ENCODE measurements at places on chromosomes 5 and 9.

DNA sequence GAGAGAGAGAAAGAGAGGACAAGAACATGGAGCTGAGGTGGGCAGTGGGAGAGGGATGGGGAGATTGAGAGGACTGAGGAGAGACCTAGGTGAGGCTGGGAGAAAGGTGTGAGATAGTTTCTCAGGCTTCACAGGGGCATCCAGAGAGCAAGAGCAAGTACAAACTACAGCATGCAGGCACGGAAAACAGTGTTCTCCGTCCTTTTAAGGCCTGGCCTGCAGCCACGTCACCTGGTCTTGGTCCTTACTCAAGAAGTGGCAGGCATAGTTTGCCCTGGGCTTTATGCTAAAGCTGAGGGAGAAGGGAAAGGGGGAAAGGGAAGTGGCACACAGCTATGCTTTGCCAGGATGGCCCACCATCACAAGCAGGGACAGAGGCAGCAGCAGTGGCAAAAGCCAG lies 65.7 kb downstream of the SIL1 start:
- DNase-seq, result no peak

DNA sequence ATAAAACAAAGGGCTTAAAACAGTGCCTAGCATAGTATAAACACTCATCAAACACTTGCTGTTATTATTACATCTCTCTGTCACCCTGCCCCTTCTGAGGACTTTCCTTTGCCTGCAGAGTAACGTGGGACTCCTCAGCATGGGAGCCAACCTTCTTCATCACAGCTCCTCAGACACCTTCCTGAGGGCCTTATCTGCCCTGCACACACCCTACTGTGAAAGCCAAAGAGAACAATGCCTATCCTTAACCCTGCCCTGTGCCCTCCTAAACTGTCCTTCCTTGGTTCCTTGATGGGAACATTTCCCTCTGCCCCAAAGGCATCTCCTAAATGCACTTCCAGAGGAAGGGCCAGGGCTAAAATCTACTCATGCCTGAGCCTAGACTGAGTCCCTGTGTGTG lies 20.6 kb upstream of the HAND1 start:
- DNase-seq, result no peak

DNA sequence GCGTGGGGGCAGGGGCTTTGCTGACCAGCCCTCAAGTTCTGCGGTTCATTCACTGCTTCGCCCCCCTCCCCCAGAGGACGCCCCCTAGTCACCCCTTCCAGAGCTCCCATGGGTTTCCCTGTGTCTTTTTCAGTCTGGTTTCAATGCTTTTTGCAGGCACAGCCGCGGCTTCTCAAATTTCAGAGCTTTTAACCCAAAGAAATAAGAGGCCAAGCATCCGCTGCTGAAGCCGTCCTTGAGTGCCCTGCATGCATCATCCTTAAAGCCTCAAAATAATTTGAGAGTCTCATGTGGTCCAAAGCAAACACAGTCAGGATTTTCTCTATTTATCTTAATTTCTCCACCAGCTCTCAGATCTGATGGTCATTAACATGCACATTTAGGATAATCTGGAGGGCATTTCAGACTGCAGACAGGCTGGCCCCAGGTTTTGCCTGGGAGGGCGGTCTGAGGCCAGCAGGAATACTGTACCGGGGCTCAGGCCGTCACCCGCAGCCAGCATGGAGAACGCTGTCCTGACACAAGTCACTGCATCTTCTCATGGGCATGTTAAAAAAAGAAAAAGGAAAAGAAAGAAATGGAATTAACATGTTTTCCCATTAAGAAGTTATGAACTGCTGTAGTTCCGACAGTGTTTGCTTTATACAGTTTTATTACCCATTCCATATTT lies 420.8 kb upstream of the IRX4 start:
- DNase-seq, result no peak

GRCh38 chr5:97073420-97073819 lies 69.0 kb downstream of the LIX1 start:
- no peak for DNase-seq

DNA sequence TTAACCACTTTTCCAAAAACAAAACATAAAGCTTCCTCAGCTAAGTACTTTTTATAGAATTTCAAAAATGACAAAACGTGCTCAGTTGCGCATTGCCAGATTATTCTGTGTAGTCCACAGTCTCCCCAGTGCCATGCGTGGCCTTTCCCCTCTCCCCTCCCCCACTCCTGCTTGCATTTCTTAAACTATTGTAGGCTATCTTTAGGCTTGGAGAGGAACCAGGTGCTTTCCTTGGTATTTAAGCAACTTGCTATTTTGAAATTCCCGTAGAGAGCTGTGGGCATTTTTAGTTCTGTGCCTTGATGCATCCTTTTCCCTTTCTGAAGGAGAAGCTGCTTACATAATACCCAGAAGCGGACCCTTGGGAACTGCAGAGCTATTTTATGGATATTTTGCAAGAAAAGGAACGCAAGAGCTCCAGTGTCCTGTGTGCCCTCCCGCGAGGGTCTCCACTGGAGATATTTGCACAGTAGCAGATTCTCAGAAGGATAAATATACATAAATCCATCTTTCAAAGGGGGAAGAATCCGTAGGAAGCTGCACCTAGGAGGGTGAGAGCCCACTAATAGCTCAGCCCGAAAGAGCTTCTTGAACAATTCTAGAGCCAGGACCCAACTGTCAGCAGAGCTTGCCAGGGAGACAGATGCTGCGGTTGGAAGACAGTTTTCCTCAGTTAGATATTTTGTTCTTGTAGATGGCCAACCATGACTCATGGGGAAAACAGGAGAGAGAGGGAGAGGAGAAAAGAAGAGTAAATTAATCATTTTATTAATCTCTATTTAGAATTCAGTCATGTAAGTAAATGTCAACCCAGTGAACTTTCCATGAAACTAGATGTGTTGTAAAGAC lies 1298.3 kb upstream of the WWC1 start:
- no peak for DNase-seq

DNA sequence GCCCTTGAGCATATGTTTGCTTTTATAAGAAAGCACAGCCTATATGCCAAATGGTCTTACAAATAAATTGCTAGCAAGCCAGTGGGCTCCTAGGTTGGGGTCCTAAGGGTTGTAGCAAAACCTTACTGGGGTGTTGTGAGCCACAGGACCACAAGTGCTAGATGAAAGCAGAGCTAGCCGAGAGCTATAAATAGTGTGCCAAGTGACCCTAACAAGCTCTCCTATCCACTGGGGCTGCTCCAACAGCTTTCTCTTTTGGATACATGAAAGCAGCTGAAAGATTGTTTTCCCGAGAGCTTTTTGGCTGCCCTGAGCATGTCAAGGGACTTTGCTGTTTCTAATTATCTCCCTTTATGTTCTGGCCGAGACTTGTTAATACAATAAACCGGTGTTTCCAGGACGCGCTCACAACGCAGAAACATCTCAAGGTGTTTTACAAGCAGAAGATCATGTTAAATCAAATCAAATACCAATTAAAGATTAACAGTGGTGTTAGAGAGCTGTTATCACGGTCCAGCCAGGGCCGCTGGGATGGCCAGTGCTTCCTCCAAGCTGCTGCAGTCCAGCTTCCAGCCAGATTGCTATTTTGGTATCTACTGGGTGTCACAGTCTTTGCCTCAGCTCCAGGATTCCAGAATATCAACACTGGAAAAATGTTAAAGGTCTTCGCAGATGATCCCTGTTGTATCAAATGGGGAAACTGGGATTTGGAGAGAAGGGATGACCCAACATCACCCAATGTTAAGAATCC lies 351.0 kb downstream of the ASTN2 start:
- DNase-seq, result no peak

DNA sequence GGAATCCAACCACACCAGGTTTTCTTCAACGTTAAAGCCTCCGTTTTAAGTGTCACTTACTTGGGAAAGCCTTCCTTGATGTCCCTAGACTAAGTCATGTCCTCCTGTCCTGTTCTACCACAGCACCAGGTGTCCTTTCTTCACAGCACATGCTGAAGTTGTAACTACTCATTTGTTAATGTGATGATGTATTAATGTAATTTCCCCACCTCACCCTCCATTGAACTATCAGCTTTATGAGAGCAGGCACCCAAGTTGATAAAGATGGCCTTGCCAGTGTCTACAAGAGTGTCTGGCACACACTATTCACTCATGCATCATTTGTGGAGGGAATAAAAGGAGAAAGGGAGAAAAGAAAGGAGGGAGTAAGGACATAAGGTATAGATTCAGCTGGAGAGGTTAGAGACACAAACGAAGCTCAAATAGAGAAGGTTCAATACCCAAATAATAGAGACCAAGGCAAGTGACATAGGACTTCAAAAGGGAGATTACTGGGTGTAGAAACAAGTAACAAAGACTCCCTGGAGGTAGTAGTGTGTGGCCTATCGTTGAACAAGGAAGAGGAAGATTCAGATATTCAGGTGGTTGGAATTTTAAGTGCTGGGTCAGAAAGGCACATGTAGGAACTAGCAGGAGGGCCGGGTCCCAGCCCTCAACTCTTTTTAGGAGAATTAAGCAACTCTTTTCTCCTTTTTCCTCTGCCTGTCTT lies 6.6 kb downstream of the ITK start:
- DNase-seq, result no peak

DNA sequence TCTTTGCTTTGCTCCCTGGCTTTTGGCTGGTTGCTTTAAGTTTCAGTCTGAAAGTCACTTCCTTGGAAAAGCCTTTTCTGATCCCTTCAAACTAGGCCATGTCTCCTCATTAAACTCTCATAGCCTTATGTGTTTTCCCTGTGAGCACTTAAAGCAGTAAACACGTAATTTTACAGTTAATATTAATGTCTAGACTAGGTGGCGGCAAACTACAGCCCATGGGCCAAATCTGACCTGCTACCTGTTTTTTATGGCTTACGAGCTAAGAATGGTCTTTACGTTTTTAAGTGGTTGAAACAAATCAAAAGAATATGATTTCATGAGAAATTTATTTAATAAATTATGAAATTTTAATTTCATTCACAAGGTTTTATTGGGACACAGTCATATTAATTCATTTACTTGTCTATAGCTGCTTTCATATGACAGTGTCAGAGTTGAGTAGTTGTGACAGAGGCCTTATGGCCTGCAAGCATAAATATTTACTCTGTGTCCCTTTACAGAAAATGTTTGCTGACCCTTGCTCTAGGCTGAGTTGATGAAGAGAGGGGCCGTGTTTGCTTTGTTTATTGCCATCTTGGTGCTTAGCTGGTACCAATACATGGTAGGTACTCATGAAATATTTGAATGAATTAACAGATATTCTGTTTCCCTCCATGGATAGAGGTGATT lies 7.4 kb downstream of the SLC44A1 start:
- no peak for DNase-seq

DNA sequence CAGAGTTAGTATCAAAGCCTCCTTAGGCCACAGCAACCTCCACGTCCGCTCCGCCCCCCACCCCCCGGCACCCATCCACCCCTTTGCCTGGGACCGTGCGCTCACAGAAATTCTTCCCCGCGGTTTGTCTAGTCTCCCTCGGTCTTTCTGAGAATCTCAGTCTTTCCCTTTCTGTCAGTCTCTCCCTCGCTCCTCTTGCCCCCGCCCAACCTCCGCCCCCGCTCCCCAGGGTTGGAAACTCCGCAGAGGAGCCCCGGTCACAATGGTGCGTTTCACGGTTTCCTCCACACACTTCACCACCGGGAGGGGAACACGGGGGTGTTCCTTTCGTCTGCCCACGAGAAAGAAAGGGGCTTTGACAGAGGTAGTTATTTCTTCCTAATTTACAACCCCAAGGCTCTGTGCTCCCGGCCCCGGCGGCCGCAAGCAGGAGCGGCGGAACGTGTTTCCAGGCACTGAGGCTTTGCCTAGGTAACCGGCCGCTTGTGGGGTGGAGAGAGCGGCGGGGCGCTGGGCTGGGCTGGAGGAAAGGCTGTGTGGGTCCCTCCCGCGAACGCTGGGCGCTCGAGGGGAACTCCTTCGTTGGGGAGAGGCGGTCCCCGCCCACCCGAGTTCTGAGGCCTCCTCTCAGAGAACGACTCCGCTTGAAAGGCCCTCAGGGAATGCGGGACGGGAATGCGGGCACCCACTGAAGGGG lies 2.1 kb downstream of the NR4A3 start:
- no peak for DNase-seq

DNA sequence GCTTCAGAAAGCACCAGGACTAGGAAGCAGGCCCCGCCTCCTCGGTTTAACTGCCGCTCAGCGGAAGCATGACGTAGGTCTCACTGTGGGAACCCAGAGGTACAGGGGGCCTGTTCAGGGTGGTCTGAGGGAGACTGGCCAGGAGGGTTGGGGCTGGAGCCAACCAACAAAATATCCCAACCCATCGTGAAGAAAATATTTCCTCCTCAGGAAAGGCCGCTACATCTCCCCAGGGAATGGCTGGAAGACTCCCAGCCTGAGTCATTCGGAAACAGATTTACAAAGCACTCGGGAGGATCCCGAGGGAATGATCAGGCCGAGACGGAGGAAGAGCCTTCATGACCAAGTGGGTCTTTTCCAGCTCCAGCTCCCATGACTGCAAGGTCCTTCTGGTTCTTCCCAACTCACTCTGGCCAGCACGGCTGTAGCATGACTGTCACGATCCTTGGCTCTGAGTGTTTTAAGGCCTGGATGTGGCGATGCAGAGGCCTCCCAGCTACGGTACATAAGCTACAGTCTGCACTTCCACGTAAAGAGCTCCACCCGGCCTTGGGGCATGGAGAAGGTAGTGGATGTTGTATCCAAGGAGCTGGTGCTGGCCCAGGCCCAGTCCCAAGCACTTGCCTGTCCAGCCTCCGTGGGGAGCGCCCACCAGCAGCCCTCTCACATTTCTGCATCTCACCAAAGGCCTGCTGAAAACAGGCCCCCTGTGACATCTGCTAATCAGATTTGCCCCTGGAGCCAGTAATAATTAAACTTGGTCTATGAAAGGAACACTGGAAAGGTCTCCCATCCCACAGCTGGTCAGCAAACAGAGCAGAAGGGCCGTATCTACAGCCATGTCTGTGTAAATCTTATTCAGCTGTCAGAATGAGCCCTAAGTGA lies 100.6 kb downstream of the LHFPL2 start:
- DNase-seq, result no peak

- DNase-seq, result no peak
Observed at GRCh38 chr9:129382281-129383018, 204.4 kb upstream of the IER5L start.

- DNase-seq, result no peak
Observed at GRCh38 chr9:88049677-88050307, 75.5 kb upstream of the CDK20 start.

DNA sequence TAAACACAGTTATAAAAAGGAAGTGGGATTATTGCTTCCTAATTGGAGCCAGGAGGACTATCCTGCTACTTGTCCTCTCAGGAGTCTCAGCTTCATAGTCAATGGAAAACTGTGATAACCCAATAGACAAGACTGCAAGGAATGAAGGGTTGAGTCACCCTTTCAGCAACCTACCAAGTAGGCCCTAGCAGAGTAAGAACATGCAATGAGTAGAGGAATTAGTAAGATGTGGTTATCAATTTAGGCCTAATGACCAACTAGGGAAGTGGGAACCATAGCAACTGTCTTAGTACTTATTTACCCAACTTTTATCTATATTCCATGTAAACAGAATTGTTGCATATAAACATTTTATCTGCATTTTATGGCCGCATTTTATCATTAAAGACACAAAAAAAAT lies 310.1 kb downstream of the RFX3 start:
- DNase-seq, result no peak

GRCh38 chr9:94927762-94928670 lies 201.5 kb downstream of the AOPEP start:
- no peak for DNase-seq

- no peak for DNase-seq
Observed at GRCh38 chr5:10310066-10310779, 2.5 kb upstream of the CMBL start.

GRCh38 chr9:38390442-38390841 lies 2.1 kb upstream of the ALDH1B1 start:
- no peak for DNase-seq
